ENCODE measurements at places on chromosomes 6 and 20.

GRCh38 chr6:71537717-71538116 lies 249.1 kb downstream of the OGFRL1 start:
- DNase-seq, result peak; percentile 66

GRCh38 chr20:38082894-38083293 lies 49.3 kb downstream of the RPRD1B start:
- no peak for DNase-seq

DNA sequence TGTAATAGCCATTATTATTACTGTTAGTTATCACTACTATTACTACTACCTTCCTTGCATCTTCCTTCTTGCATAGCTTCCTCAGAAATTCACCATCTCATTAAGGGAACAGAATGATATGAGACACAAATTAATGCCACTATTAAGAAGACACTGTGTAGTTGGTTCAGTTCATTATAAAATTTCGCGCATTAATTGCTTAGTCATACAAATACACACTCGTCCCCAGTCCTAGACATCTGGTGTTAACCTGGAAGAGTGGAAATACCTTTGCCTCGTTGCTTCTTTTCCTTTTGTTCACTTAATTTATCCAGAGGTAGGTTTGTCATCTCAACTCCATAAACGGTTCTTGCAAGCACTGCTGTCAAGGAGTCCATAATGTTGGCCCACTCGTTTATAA lies 107.5 kb downstream of the RALGAPA2 start:
- DNase-seq, result no peak

- DNase-seq, result peak; percentile 80
These were observed 96.5 kb downstream of the MMS22L start for GRCh38 chr6:97186416-97186999.

DNA sequence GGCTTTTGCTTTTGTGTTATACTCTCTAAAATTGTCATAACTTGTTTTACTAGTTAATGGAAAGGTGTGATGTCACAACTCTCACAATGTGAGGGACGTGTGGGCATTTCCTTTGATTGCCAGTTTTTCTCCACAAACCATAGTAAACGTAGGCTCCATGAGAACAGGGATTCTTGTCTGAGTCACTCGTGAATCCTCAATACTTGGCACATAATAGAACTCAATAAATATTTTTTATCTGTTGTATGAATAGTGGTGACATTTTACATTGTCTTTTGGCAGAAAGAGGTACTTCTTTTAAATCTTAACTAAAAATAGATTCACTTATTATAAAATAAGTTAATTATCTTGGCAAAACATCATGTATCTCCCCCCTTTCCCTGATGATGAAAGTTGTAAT lies 69.0 kb upstream of the CNKSR3 start:
- no peak for DNase-seq

GRCh38 chr6:16671302-16672289 lies 89.7 kb downstream of the ATXN1 start:
- no peak for DNase-seq

DNA sequence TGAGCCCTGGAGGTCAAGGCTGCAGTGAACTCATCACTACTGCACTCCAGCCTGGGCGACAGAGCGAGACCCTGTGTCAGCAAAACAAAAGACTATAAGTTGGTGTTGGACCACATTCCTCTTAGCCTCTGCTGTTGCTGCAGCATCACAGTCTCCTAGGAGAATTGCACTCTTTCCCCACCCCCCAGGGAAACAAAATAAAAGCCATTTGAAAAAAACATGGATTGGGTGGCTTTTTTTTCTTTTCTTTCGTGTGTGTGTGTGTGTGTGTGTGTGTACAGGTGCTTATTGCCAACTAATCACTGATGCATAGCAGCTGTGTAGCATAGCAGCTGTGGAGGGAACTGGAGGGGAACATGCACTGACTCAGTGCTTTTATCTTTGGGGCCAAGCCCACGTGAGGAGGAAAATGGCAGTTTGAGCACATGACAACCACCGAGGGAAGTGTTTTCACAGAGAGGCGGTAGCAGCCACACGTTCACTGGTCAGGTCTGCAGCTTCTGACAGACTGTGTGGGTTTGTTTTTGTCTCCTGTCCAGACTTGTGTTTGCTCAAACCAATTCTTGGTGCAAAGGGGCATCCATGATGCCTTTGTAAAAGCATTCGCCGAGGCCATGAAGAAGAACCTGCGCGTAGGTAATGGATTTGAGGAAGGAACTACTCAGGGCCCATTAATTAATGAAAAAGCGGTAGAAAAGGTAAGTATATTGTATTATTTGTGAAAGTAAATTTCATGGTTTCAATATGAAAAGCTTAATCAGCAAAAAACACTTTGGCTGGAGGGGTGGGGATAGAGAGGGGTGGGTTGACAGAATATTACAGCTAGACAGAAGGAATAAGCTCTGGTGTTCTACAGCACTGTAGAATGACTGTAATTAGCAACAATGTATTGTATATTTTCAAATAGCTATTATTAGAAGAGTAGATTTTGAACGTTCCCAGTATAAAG lies 27.7 kb downstream of the ALDH5A1 start:
- peak; percentile 22 for DNase-seq

- no peak for DNase-seq
These were observed 9.3 kb upstream of the TRAF3IP2 start for GRCh38 chr6:111614833-111615582.

DNA sequence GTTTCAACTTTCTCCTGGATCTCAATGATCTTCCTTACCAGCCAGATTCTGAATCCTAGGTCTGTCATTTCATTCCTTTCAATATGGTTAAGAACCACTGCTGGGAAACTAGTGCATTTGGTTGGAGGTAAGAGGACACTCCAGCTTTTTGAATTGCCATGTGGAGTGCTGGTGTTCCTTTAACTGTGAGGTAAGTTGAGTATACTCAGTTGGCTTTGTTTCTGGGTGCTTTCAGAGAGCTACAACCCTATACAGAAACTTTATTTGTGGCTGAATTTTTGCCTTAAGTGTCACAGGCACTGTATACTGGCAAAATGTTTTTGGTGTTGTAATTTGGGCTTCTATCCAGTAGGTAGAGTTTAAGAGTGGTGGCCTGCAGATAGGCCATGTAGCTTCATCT lies 175.8 kb downstream of the TBC1D32 start:
- DNase-seq, result no peak

- no peak for DNase-seq
These were observed 7.5 kb upstream of the PLCB4 start for GRCh38 chr20:9061434-9061833.

DNA sequence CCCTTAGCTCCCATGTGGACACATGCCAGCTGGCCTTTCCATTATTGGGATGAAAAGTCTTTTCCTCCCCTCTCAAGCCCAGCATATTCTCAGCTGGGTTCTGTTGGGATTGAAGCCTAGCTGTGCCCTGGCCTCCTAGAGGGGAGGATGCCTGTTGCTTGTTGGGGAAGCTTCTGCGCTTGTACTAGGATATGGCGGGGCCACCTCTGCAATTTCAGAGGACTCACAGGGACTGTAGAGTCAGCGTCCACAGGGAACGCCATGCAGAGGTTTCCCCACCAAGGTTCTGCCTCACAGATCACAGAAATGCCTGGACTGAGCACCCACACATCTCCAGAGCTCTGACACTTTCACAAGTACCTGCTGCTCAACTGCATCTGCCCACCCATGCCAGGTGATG lies 288.7 kb upstream of the FOXQ1 start:
- no peak for DNase-seq

GRCh38 chr20:50429412-50429811 lies 80.8 kb upstream of the PTPN1 start:
- no peak for DNase-seq

DNA sequence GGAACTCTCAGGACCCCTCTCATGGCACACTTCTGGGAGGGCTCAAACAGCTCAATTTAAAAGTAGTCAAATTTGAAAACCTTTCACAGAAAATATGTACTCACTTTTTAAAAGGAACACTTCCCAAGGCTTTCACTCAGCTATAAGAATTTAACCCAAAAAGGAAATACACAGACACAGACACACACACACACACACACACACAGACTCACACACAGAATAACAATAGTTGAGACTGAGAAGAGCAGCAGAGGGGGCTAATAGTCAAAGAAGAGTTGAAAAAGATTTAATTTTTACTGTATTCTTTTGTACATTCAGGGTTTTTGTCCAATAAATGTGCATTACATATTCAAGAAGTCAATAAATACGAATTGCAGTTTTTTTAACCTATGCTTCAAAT lies 211.4 kb downstream of the HACE1 start:
- no peak for DNase-seq

DNA sequence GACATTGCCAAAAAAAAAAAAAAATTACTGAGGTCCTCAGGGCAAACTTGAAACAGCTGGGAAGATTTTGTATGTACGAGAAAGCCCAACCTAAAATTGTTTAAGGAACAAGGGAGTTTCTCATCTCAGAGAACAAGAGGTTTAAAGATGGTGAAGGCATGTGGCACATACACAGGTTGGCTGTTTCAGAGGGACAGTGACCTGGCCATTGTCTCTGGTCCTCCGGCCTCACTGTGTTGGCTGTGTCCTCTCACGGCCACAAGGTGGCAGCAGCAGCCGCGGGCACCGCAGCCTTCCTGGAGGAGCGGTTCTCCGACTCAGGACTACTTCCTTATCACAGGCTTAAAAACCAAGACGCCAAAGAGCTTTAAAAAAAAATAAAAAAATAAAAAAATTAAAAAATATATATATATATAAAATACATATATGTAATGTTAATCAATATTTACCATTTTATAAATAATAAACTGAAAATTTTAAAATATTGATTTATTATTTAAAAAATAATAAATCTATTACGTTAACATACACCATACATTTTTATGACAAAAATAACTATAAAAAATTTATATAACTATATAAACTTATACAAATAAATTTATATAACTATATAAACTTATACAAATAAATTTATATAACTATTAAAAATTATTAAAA lies 52.8 kb downstream of the GTF2H5 start:
- peak; percentile 85 for DNase-seq

DNA sequence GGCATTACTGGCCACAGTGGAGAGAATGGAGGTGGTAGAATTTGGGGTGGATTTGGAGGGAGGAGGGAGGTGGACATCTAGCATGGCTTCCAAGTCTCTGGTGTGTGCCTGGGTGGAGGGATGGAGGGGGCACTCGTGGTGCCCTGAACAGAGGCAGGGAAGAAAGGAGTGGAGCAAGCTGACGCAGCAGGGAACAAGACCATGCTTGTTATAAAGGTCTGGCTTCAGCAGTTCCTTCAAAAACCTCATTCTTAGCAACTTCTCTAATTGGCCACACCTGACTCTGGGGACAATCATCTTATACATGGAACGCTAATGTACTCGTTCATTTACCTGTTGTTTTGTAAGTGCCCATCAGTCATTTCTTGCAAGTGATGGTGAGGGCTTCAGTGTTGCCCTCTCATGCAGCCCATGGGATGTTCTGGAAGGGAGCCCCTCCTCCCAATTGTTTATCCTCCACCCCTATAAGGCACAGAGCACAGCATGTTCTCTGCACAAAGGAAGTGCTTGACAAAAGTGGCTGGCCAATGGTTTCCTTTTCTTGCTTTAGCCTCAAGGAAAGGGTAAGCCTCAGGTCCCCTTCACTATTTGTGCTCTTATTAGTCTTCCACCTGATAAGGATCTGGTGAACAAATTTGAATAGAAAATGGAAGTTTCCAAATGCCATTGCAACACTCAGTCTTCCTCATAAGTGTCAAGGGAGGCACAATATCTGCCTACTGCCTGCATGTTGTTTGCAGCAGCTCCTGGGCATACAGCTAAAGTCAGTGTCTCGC lies 39.3 kb downstream of the GFOD1 start:
- no peak for DNase-seq

DNA sequence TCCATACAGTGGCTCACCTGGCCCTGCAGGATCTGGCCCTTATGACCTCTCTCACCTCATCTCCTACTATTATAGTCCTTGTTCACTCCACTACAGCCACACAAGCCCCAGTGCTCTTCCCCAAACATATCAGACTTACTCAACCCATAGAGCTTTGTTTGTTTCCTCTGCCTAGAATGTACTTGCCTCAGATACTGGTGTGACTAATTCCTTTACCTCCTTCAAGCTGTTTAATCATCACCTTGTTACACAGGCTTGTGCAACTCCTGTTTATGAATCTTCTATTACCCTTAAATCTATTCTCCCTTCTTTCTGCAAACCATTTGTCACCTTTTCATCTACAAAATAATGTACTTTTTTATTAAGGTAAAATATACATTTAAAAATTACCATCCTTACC lies 3.2 kb downstream of the DEFB125 start:
- DNase-seq, result no peak

GRCh38 chr6:134397676-134398075 lies 79.8 kb upstream of the SGK1 start:
- DNase-seq, result no peak

DNA sequence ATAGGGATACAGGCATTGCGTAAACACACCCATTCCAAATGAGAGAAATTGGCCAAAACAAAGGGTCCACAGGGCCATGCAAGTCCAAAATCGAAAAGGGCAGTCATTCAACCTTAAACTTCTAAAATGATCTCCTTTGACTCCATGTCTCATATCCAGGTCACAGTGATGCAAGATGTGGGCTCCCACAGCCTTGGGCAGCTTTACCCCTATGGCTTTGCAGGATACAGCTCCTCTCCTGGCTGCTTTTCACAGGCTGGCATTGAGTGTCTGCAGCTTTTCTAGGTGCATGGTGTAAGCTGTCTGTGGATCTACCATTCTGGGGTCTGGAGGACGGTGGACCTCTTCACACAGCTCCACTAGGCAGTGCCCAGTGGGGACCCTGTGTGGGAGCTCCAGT lies 744.5 kb downstream of the QKI start:
- DNase-seq, result no peak

- DNase-seq, result no peak
These were observed 66.0 kb upstream of the RALY start for GRCh38 chr20:33927724-33928123.

- DNase-seq, result no peak
These were observed 105.8 kb downstream of the MAFB start for GRCh38 chr20:40583205-40583604.

DNA sequence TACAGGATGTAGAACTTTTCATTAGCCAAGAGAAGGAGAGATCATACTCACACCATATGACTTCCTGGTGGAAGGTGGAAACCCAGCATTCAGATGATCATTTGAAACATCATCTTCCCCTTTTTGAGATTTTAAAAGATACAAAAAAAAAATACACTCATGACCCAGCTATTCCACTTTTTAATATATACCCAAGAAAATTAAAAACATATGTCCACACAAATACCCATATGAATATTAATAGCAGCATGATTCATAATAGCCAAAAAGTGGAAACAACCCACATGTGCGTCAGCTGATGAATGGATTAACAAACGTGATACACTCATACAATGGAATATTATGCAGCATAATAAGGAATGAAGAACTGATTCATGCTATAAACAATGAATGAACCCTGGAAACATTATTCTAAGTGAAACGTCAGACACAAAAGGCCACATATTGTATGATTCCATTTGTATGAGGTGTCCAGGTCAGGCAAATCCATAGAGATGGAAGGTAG lies 130.0 kb upstream of the SGK1 start:
- peak; percentile 77 for DNase-seq

DNA sequence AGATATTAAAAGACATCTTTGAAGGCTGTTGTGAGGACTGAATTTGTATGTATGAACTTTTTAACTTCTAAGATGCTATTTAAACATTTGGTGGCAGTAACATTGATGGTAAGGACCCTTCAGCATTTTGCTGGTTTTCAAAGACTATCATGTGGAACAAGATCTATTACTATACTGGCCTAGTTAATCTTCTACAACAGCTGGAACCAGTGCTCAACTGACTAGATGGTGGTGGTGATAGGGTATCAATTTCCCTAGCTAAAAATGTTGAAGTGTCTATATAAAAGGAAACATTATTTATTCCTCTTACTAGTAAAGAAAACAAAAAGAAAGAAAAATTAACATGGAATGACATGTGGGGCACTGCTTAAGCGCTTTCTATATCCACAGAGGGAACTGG lies 195.7 kb downstream of the TASP1 start:
- no peak for DNase-seq

Data from cardiac fibroblast (primary cell).